COR-L47 (cell line): ENCODE measurements at places on chromosomes 11 and 22.
A peak's percentile ranks its signal among the peaks of the same experiment; 100 is the strongest.

- DNase-seq = no peak
Observed at GRCh38 chr11:103959279-103959942, 77.0 kb upstream of the DDI1 start.

DNA sequence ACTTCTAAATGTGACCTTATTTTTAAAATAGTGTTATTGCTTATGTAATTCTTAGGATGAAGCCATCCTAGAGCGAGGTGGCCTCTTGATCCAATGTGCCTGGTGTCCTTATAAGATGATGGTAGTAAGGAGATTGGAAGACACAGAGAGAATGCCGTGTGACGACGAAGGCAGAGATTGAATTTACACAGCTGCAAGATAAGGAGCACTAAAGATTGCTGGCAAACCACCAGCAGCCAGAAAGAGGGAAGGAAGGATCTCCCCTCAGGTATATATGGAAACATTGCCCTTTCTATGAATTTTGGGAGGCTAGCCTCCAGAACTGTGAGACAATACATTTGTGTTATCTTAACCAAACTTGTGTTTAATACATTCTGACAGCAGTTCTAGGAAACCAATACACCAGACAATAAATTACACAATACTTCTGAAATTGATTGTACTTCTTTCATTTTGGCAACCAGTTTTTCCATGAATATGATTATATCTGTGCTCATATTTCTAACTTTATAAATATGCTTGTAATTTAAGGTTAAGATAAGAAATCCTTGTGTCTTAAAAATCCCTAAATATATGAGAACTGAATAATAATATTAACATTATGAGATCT, 86.3 kb upstream of the VPREB1 start:
- no peak for DNase-seq

- DNase-seq = no peak
Observed at GRCh38 chr11:111766834-111767142, 599 bp upstream of the PPP2R1B start.

GRCh38 chr11:130913268-130913667, 3.0 kb downstream of the SNX19 start:
- no peak for DNase-seq

GRCh38 chr22:39251762-39252460, 7.1 kb upstream of the PDGFB start:
- DNase-seq = no peak

DNA sequence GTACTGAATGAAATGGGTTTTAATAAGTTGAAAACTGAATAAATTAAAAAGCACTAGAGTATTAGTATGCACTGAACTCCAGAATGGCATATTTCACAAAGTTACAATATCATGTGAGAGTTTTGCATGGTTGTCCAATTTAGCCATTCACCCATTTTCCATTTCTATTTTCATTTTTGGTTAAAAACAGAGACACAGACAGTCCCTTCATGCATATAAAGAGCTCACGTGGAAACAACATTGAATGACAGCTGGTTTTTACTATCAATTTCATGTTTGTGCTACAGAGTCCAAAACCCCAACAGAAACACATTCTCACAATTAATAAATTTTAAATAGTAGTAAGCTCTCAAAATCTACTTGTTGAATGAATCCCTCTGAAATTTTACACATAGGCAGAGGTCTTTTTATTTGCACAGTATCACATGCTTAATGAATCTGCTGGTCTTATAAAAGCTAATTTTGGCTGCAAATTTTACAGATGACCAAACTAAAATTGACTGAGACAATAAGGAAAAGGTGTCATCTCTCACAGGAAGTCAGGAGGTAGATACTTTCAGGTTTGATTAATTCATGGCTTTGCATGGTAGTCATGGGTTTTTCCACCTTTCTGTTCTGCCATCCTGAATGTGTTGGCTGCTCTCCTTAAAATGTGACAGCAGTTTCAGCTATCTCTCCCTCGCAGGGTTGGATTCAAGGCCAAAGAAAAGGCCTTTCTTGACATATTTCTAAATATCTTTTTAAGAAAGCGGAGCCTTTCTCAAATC, 20.6 kb upstream of the DDI1 start:
- no peak for DNase-seq

GRCh38 chr22:23070418-23071229, at the start of gene GNAZ:
Gene GNAZ (plus strand): TSS chr22:23070519. CDS start chr22:23095696, 25,177 bp downstream.
- peak; percentile 46 for DNase-seq

DNA sequence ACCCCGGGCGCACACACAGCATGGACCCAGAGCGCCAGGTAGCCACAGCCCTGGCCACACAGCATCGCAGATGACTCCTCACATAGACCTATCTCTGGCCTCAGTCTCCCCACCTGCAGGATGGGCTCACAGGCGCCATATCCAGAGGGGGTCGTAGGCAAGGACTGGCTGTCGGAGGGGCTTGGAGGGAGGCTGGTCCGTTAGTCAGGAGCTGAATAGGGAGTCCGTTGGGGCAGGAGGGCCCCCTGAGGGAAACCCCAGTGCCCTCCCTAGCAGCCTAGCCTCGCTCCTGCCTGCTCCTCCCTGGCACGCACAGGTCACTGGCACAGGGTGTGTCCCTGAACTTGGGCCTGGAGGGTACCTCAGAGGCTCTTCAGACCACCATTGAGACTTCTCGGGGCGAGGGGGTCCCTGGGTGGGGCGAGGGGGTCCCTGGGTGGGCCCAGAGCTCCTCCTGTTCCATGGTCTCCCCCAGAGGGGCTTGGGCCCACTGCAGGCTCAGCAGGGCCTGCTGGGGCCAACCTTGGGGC, 2.0 kb downstream of the PLXNB2 start:
- no peak for DNase-seq

DNA sequence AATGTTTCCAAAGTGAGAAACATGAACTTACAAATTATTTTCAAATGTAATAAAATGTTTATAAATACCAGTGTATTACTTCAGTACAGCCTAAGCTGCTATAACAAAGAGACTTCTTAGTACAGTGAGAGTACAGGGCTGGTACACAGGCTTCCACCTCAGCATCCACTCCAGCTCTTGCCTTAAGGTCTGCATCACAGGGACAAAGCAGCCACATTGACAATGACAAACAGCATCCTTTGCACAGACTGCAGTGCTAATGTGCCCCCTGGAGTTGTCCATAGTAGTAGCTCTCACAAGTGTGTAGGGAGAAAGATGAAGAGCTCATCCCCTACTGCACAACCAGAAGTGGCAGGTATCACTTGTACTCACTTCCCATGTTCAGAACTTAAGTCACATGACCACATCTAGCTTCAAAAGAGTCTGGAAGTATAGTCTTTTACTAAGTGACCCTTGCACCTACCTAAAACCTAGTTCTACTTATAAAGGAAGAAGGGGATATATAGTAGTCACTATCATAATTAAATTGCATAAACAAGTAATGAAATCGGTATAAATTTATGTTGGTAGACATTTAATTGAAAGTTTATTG, 10.7 kb upstream of the LIPT2 start:
- DNase-seq = no peak

GRCh38 chr22:27517361-27518155, 284.0 kb downstream of the MN1 start:
- no peak for DNase-seq

GRCh38 chr11:118180300-118180703, 3.9 kb upstream of the SCN2B start:
- DNase-seq = no peak
